ENCODE measurements at places on chromosomes 2 and 18. TPM values are rescaled to one million over a fixed set of nuclear protein-coding genes. Genes with fewer than 3 reads are reported as not detected.
A peak's percentile ranks its signal among the peaks of the same experiment; 100 is the strongest.

The LHCGR gene
- 0.25 TPM for polyA plus RNA-seq

- DNase-seq: no peak
Measured at GRCh38 chr18:8287196-8287885, 321.9 kb upstream of the RAB12 start.

The MC2R gene
- 0.23 TPM for polyA plus RNA-seq

GRCh38 chr2:207473049-207473930 is 56.5 kb upstream of the CREB1 start:
- peak; percentile 58 for DNase-seq

DNA sequence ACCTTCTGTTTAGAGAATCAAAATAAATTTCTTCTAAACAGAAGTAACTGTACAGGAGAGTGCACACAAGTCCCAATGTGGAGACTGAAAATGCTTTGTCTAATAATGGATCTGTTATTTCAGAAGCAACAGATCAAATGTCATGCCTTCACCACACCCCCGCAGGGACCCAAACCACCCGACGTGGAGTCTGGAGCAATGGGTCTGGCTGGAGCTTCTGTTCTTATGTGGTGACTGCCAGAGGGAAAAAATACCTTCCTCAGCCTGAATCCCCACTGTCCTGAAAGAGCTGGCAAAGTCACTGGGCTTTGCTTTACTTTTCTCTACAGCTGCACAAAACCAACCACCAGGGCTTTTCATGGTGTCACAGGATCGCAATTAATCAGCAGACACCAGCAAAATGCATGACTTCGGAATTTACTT is 119.0 kb upstream of the ZFP36L2 start:
- no peak for DNase-seq

- DNase-seq: no peak
Measured at GRCh38 chr18:43751203-43751602, 473.9 kb upstream of the SYT4 start.

GRCh38 chr2:190369635-190370034 is 26.2 kb downstream of the INPP1 start:
- no peak for DNase-seq

DNA sequence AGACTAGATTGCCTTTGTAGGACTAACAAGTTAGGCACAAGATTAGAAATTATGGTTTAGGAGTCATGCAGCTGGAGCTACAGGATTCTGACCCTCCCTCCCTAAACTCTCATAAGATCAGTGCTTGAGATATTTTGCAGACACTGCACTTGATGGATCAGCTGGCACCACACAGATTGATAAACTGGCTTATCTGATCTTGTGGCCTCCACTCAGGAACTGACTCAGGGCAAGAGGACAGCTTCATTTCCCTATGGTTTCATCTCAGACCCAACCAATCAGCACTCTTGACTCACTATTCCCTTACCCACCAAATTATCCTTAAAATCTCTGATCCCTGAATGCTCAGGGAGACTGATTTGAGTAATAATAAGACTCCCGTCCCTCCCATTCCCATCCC is 152.3 kb downstream of the DIS3L2 start:
- DNase-seq: no peak

DNA sequence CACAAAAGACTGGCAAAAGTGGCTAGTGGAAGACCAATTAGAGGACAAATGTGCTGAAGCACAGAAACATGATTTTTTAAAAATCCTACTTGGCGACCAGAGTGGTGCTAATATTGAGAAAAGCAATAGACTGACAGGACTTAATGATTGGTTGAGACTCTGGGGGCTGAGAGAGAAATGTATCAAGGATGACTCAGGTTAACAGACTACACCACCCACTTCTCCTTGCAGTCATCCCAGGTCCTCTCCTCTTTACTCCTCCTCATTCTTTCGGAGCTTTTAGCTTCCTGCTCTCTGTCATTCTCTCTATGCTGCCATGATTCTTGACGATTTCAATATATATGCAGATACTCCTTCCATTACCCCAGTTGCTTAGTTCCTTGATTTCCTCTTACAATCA is 54.6 kb upstream of the CYTIP start:
- DNase-seq: no peak

The ASB3 gene
- polyA plus RNA-seq: 11.3 TPM

GRCh38 chr2:88554189-88554588 is 73.1 kb downstream of the EIF2AK3 start:
- DNase-seq: no peak

- no peak for DNase-seq
Measured at GRCh38 chr2:224885836-224886547, 156.3 kb downstream of the DOCK10 start.

GRCh38 chr2:197996583-197996982 is 192.2 kb downstream of the PLCL1 start:
- no peak for DNase-seq

DNA sequence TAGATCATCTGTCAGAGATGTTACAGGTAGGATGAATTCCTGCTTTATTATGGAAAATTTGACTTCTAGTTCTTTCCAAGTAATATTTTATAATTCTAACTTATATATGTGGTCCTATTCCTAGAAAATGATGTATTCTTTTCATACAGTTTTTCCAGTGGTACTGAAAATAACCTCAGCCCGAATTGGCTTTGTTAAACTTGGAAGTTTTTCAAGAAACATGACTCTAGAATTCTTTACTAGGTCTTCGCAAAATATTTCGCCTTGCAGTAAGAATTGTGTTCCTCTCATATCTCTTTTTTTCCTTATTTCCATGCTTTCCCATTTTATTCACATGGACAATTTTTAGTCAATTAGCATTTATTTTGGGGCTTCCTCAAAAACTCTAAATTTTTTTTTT is 60.5 kb downstream of the BMPR2 start:
- DNase-seq: peak; percentile 52

- DNase-seq: no peak
Measured at GRCh38 chr2:227819398-227819697, 5.7 kb downstream of the CCL20 start.

The MATN3 gene
- polyA plus RNA-seq: 1.1 TPM

DNA sequence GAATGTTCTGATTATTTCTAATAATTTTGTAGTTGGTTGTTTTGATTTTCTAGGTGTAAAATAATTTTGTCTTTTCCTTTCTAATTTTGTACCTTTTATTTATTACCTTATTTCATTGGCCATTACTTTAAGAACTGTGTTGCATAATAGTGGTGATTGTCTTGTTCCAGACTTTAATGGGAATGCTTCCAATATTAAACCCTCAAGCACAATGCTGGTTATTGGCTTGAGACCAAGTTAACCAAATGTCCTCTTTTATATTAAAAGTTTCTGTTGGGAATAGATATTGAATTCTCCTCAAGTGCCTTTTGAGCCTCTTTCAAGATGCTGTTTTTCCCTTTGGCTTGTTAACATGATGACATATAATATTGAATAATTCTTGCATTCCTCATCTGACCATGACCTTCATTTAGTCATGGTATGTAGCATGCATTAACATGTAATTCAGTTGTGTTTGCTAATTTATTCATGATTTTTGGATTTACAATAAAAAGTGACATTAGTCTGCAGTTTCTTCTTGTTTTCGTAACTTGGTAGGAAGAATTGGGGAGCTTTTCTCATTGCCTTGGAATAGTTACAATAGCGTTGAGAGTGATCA is 141.7 kb downstream of the DIS3L2 start:
- DNase-seq: no peak

DNA sequence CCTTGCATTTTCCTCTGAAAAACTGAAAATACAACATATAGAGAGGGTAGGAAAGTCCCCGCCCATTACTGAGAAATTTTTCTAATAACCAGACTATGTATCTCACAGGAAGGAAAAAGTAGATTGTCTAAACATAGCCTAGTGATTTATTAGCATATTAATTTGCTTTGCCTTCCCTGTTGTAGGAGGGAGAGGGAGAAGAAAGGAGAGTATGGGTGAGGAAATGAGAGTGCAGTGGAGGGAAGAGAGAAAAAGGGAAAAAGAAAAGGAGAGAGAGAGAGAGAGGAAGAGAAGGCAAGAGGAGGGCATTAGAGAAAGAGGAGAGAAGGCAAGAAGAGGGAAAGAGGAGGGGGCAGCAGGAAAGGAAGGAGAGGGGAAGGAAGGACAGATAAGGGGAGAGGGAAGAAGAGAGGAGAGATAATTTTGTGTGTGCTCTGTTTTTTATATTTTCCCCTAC is 3.6 kb upstream of the KYNU start:
- DNase-seq: no peak

DNA sequence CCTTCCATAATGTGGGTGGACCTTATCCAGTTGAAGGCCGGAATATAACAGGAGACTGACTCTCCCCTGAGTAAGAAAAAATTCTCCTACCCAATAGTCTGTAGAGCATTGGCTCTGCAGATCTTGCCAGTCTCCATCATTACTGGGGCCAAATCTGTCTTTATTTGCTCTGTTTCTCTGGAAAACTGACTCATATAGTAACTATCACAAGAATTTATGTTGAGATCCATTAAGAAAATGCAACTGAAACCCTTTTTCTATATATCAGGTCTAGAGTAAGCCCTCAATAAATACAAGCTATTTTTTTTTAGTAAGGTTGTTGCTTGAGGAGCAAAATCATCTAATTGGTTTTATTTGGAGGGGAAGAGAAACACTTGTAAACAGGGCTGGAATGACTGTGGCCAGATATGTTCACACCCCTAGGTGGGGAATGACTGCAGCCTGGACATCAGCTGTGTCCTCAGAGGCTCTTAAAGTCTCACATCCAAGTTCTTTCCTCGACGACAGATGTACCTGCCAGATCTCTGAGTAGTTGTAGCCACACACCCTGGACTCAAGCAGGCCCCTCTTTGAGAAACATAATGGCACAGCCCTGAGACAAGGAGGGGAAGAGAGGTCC is 339.7 kb downstream of the TNS1 start:
- no peak for DNase-seq

- DNase-seq: no peak
Measured at GRCh38 chr2:118312969-118313756, 224.9 kb downstream of the INSIG2 start.

DNA sequence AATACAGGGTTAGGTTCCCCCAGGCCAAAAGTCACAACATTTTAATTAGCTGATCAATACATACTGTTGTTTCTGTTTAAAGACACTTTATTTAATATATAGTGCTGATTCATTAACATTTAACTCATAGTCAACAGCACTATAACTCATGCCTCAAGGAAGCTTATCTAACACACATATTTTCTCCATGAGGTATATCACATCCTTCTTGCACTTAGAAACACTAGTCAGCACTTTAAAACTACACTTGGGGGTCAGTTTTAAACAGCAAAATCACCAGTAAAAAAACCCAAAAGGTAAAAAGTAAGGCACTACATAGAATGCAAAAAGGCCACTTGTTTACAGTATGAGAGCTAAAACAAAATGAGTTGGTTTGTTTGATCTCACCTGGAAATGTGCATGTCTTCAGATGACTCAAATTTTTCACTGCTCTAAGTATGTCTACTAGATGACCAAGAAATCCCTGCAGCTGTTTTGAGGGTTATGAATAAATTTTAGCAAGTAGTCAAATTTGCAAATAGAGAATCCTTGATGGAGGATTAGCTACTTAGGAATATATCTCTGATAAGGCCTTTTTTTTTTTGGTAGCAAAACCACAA is 54.1 kb upstream of the EPB41L5 start:
- no peak for DNase-seq

The PIEZO2 gene
- polyA plus RNA-seq: 19.0 TPM

- DNase-seq: no peak
Measured at GRCh38 chr2:206259376-206260187, 14.9 kb upstream of the ZDBF2 start.

The CDH20 gene
- polyA plus RNA-seq: 1.1 TPM

- DNase-seq: peak; percentile 77
Measured at GRCh38 chr2:56314796-56315195, 131.0 kb downstream of the CCDC85A start.

DNA sequence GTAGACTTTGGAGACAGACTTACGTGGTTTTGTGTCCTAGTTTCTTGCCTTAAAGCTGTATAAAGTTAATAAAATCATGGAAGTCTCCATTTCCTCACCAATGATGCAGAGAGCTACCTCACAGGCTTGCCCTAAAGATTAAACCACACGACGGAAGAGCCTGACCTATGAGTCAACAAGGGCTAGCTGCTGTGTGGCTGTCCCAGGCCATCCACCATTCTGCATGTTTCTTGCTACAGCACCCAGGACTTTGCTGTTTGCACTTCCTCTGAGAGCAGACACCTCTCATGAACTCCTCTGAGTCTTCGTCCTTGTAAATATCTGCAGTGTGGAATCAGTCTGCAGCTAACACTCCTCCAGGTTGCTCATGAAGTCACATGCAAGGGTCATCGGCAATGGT is 160.0 kb upstream of the TRIB2 start:
- DNase-seq: no peak

DNA sequence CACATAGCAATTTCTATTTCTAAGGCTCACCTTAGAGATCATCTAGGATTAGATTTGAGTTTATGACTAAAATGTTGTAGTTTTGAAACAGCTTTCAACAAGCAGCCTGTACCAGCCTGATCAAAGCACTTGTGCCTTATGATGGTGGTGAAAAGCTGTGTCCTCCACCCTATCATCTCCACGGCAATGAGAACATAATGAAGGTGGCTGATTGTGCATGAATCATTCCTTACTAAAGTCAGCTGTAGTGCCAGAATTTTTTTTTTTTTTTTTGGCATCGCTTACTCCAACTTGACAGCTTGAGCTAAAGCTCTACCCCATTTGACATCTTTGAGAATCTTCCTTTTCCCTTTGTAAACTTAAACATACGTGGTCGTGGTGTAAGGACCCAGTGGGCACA is 86.0 kb downstream of the DCC start:
- no peak for DNase-seq

DNA sequence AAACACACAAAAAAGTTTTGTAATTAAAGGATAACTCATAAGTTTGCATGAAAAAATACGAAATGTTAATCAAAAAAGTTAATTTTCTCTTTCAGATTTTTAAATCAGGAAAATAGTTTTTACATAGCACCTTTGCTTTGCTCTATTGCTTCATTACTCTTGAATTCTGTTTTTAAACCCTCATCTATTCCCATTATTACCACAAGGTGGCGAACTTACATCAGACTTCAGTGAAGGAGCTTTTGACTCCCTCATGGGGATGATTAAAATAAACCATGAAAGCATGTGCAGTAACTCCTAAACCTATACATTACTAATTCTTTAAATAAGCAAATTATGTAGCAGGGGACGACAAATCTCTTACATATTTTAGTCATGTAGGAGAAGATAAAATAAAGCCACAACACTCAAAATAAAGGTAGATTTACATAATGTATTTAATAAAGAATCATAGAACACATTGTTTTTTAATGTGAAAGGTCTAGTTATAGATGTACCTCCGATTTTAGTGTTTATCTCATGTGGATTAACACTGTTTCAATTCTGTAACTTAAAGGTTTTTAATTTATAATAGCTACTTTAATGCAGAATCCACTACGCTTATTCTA is 105.2 kb downstream of the NETO1 start:
- peak; percentile 14 for DNase-seq

The CTNNA2 gene
- polyA plus RNA-seq: 0.59 TPM

The IL1RL2 gene
- polyA plus RNA-seq: 0.34 TPM

DNA sequence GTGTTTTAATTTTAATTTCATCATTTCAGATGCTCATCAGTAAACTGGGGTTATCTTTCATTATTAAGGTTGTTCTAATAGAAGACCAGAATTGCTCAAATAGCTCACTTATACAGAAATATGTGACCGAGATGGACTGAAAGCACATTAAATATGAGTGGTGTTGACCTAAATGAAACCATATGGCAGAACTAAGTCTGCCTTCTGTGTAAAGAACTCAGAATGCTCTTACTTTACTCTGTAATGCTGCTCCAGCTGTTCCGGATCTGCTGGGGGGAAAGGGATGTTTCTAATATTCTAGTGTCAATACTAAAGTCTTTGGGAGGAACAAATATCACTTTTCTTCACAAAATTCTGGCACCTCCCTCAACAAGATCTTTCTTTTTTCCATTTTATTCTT is 131.0 kb downstream of the DPP4 start:
- DNase-seq: no peak
